ENCODE measurements at places on chromosomes 6 and 20.

DNA sequence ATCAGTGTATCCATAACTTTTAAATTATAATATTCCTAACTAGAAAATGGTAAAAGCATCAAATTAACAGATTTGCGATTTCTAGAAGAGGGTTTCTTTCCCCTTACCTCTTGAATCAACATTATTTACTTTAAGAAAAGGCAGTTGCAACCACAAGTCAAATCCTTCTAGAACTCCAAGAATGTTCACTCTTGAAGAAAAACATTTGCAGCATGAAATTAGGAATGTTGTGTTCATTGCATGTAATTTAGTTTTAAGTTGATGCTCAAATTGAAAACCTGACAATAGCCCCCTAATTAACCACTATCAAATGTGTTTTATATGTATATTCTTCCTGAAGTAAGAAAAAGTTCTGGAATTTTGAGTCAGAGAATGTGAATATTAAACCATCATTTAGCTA lies 2.3 kb upstream of the REV3L start:
- DNase-seq = no peak

DNA sequence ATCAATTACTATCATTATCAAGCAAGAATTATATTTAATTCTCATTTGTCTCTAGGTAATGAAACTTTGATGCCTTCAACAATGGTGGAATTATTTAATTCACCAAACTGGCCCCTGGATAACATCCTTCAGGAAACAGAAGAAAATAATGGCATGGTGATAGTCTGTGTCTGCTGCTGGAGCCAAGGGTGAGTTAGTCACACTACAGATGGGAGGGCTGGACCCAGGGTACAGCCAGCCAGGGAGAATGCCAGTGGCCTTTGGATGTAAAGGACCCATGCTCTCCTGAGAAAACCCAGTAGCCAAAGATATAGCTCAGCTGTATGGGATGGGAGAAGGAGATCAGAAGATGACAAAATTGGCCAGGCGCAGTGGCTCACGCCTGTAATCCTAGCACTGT lies 60.0 kb upstream of the CNKSR3 start:
- DNase-seq = no peak

- no peak for DNase-seq
These were observed 11.3 kb downstream of the MOCS3 start for GRCh38 chr20:50969912-50970311.

- no peak for DNase-seq
These were observed 73.6 kb downstream of the FILIP1 start for GRCh38 chr6:75419980-75420379.

DNA sequence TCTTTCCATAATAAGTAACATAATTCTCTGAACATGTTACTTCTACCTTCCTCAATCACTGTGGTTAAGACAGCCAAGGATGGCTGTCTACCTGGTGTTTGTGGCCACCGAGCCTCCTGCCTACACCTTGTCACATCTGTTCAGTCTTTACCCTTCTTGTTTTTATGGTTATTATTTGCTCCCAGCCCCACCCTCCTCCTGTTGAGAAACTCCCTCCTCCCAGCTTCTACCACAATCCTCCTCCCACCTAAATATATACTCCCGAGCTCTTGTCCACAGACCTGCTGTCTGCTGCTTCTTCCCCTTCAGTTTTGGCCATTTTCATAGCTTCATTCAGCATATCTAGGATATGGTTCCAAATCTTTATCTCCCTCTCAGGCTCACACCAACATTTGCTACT lies 35.7 kb upstream of the GABRR1 start:
- no peak for DNase-seq

GRCh38 chr6:12165722-12166280 lies 124.4 kb upstream of the EDN1 start:
- DNase-seq = no peak

GRCh38 chr20:17837179-17837578 lies 131.4 kb downstream of the SNX5 start:
- no peak for DNase-seq

GRCh38 chr20:2972126-2972525 lies 71.3 kb upstream of the GNRH2 start:
- DNase-seq = no peak
